ENCODE measurements at places on chromosomes 6 and 20.

- no peak for DNase-seq
Measured at GRCh38 chr6:47403801-47404200, 73.8 kb upstream of the CD2AP start.

DNA sequence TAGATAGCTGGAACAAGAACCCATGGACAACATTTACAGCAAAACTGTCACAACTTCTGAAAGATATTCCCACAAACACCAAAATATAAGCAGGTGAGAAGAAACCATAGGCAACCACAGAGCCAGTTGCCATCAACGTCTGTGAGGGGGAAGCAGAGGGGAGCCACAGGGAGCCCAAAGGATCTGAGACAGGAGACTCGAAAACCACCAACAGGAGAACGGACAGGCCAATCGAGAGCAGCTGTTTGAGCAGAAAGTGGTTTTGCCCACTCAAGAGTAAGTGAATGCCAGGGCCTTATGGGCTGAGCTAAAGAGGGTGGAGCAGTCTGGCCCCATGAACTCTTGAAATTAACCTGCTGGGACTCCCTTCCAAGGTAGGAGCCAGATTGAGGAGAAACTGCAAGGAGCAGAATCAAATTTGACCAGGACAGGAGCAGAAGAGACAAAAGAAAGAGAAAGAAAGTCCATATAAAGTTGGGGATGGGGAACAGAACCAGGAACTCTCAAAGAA is 195.4 kb downstream of the ANKRD60 start:
- DNase-seq = no peak

DNA sequence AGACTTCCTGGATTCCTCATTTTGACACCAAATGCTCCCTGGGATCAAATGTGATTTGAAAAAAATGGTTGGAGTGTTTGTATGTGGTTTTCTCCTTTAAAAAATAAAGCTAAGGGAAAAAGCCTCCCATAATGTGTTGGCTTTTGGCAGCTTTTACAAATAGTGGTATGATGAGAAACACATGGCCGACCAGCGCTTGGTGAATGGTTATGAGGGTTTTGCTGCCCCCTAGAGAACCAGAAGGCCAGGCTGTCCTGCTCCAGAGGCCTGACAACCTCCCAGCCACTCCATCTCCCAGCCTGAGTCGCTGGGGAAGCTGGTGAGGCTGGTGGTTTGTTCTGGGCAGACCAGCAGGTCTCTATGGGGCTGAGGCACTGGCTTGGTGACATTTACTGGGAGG is 69.3 kb downstream of the CLIC5 start:
- DNase-seq = no peak

DNA sequence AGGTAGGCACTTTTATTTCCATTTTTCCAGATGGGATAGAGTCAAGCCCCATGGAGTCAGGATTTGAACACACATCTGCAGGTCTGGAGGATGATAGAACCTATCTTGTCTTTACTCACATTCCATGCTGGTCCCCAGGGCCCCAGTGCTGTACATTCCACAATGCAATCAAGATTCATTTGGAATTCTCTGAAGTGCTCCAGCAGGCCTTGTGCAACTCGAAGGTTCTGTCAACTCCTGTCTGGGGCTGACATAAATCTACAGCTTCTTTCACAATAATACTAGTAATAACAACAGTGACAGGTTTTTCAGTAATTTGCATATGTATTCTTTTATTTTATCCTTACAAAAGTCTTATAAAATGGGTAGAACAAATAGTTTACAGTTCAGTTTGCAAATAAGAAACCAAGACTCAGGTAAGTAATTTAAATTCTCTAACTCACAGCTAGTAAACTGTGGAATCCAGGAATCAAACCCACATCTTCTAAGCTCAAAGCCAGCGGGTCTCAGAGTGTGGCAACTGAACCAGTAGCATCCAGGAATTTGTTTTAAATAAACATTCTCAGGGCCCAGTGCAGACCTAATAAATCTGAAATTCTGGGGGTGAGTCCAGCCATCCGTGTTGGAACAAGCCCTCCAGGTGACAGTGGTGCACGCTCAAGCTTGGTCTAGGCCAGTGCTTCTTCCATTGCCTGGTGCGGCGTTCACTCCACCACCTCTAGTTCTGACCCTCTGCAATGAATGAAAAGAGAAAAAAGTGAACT is 137.0 kb upstream of the TNFAIP3 start:
- no peak for DNase-seq

- no peak for DNase-seq
Measured at GRCh38 chr20:51536116-51537069, 6.1 kb downstream of the NFATC2 start.

GRCh38 chr6:13550656-13551055 is 23.7 kb upstream of the SIRT5 start:
- no peak for DNase-seq

DNA sequence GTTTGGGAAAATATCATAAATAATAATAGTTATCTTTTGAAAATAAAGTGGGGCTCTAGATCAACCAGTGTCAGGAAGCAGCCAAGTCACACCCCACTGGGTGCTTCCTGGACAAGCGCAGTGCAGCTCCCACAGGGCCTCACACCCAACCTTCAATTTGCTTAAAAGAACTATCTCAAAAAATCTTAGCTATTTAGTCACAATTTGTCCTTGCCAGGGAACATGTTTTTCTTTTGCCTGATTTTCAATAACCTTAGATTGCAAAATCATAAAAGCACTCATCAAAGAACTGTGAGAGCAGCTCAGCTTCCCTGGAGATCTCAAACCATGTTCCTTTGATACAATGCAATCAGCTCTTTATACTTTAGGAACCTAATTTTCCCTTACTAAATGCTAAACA is 1.6 kb upstream of the NCOA7 start:
- DNase-seq = no peak

DNA sequence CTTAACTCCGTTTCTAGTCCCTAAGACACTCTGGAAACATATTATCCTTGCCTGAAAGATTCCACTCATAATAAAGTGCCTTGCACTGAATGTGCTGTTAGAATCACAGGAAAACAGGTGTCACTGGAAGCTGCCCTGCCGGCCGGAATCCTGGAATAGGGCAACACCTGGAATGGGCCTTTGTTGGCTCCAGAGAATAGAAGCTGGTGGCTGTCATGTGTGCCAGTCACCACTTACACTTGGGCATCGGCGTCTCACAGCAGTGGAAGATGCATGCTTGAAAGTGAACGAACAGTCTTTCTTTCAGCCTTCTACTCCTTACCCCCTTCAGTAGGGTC is 90.8 kb upstream of the AFDN start:
- DNase-seq = no peak

DNA sequence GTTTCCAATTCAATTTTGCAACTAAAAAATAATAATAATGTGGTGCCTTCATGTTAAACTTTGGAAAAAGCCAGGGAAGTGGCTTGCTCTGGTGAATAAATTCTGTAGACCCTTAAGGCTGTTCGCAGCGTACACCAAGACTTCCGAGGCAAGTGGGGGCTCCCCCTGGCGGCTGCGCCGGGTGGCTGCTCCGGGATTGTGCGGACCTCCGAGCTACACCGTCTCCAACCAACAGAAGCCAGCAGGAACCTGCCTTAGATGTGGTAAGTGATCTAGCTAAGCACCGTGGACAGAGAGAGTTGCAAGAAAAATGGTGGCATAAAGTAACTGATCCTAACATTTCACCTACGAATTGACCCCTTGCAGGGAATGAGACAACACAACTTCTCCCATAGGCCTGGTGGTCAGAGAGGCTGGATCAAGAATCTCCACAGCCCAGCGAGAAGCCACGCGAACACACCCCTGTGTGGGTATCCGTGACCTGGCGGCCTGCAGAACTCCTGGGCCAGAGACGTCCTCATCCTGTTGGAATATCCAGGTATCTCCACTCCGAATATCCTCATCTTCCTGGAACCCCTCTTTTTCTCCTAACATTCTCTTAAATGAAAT is 69.6 kb downstream of the TBXT start:
- DNase-seq = peak; percentile 52

GRCh38 chr6:158970640-158971275 is 29.2 kb downstream of the RSPH3 start:
- DNase-seq = no peak

DNA sequence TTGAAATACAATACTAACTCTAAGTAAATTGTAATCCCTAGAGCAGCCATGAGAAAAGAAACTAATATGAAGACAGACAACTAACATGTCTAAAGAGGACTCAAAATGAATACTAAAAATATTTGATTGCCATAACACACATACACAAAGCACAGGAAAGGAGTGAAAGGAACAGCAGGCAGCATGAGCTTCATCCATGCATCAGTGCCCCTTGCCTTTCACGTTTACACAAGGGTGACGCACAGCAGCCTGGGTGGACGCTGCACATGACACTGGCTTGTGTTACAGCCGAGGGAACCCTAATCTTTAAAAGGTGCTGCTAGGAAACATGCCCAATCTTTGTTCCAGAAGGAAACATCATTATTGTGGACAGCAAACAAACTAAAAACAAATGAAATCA is 123.5 kb downstream of the MAN1A1 start:
- no peak for DNase-seq

- no peak for DNase-seq
Measured at GRCh38 chr20:24724982-24725533, 224.0 kb upstream of the CST7 start.

GRCh38 chr6:8400663-8401062 is 34.7 kb downstream of the SLC35B3 start:
- DNase-seq = no peak

- DNase-seq = no peak
Measured at GRCh38 chr6:96157018-96157565, 141.3 kb downstream of the FUT9 start.

GRCh38 chr6:88376197-88376596 is 210.1 kb upstream of the CNR1 start:
- no peak for DNase-seq

DNA sequence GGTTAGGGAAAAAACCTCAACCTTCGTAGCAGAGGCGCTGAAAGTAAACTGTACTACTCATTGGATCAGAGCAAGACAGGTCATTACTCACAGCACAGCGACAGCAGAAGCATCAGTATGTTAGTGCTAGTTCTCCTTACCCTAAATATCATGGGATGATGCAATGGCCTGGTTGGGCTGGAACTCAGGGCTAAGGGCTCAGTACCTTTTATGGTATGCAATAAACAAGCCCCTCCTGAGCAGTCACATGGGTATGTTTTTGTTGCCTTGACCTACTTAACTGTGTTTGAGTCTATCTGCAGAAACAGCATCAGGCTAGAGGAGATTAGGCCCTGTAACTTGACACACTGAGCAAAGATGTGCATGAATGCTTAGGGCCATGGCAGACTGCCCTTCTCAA is 369.4 kb upstream of the IMPG1 start:
- no peak for DNase-seq

GRCh38 chr6:106520711-106521401 is 108.4 kb downstream of the RTN4IP1 start:
- peak; percentile 71 for DNase-seq

GRCh38 chr6:31663961-31664789 is 622 bp downstream of the GPANK1 start:
- DNase-seq = no peak

- no peak for DNase-seq
Measured at GRCh38 chr6:147961481-147962141, 381.0 kb upstream of the SASH1 start.

GRCh38 chr6:157677235-157677634 is 145.8 kb upstream of the SNX9 start:
- no peak for DNase-seq

DNA sequence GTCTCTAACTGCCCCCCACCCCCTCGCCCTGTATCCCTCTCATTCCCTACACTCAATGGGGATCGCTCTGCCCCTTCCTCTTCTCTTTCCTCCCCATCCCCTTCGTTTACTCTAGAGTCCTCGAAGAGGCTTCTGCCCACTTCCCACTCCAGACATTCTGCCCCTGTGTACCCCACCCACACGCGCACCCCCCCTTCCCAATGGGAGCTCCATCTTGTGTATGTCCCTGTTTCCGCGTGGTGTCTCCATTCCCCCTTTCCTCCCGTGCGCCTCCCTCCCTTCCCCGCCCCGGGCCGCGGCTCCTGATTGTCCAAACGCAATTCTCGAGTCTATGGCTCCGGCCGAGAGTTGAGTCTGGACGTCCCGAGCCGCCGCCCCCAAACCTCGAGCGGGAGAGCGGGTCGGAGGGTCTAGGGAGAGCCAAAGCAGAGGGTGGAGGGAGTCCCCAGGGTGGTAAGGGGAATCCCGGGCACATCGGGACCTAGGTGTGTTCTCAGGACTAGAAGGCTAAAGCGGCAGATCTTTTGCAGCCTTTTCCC is 679 bp upstream of the RING1 start:
- no peak for DNase-seq

DNA sequence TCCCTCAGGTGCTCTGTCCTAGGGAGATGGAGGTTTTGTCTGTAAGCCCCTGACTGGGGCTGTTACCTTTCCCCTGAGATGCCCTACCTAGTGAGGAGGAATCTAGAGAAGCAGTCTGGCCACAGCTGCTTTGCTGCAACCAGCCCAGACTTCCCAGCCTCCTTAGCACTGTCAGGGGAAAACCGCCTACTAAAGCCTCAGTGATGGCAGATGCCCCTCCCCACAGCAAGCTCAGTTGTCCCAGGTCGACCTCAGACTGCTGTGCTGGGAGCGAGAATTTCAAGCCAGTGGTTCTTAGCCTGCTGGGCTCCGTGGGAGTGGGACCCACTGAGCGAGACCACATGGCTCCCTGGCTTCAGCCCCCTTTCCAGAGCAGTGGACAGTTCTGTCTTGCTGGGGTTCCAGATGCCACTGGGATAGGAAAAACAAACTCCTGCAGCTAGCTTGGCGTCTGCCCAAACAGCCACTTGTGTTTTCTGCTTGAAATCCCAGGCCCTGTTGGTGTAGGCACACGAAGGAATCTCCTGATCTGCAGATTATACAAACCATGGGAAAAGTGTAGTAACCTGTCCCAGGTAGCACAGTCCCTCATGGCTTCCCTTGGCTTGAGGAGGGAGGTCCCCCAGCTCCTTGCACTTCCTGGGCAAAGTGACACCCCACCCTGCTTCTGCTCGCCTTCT is 146.4 kb upstream of the PROKR2 start:
- no peak for DNase-seq

DNA sequence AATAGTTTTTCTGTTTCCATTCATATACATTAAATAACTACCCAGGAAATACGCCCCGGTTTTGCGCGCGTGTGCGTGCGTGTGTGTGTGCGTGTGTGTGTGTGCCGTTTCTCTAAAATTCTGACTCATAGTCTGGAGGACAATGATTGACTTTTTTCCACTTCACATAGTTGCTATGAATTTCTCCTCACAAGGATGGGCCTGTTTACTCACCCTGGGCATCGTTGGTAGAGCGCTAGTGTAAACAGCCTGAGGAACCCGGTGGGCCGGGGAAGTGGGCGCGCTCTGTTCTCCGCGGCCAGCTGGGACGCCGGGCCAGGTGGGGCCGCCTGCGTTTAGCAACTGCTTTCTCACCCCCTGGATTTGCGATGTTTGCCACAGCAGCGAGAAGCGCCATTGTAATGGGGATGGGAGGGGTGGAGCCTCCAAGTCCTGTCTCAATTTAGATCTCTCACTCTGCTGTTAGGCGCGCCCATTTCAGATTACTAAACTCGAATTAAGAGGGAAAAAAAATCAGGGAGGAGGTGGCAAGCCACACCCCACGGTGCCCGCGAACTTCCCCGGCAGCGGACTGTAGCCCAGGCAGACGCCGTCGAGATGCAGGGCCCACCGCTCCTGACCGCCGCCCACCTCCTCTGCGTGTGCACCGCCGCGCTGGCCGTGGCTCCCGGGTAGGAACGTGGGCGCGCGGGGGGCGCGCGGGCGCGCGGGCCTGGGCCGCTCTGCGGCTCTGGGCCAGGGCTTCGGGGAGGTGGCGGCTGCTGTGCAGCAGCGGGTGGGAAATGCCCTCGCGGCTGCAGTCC is at the start of gene CD109:
Gene CD109 (plus strand): TSS at position 585 of the 803 bp plus-strand sequence. CDS start 13 bp downstream, at position 598.
- peak; percentile 42 for DNase-seq

Measured in activated CD4-positive, alpha-beta T cell treated with anti-CD3 and anti-CD28 coated beads, Interleukin-2, amount 50 U/mL, for 1 hour (primary cell).